ENCODE measurements at places on chromosomes 2 and 18.

GRCh38 chr2:54942373-54942772 lies 107.9 kb downstream of the RTN4 start:
- DNase-seq: no peak

GRCh38 chr2:113806217-113806913 lies 49.9 kb upstream of the SLC35F5 start:
- no peak for DNase-seq

DNA sequence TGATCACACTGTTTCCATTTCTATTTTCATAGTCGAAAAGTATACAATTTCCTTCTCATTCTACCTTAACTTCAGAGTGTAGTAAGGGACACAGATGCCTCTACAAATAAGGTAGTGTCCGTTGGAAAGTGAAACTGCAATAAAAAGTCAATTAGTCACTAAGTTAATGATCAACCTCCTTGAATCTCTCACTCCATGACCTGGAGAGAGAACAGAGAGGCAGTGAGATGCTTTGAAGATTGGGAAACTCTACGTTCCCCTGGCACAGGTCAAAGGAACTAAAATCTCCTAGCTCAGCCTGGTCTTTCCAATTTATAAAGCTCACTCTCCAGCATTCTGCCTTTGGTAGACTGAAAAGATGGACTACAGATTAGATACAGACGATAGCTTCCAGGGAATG lies 153.8 kb upstream of the ACAA2 start:
- DNase-seq: peak; percentile 89

DNA sequence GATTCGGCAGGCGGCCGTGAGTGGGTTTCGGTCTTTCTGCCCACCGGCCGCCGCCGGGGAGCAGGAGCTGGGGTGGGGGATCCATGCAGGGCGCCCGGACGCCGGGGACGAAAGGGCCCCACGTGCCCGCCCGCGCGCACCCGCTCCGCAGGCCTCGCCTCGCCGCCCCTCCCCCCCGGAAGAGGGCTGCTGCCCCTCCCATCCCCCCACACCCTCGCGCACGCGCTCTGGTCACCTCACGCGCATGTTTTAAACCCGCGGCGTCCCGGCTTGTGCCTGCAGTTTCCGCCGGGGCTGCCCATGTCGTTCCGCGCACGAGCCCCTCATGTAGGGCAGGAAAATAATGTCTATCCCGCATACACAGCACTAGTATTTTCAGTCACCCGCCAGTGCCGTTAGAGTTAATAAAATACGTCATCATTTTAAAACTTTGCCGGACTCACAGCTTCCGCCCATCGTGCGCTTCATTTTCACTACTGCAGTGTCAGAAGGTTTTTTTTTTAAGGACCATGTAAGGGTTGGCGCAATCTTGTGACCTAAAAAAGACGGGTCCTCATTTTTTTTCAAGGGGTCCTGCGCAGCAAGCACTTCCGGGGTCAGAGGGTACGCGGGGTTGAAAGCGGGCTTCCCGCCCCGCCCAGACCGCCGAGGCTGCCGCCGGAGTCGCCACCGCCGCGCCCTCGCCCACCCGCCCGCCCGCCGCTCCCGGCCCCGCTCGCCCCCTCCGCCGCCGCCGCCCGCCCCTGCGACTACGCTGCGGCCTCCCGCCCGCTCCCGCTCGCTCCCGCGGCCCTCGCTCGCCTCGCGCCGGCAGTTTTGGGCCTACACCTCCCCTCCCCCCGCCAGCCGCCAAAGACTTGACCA lies at the start of gene PCBP1:
PCBP1 (plus strand) TSS at position 640 of the 864 bp plus-strand sequence. CDS start 267 bp downstream, outside the sequence.
- peak; percentile 82 for DNase-seq

DNA sequence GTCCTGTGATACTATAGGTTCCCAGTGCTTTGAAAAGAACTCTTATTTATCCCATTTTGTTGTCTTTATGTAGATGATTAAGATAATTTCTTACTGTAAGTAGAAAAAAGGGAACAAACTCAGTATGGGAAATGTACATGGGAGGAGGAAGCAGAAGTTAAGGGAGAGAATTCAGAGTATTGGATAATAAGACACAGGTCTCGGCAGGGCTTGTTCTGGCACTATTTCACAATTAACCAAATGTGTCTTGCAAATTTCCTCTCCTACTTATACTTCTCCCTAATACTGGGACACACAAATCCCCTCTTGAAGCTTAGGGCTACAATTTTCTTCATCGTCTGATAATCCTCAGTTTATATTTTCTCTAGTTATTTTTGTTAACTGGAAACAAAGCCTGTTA lies 744.0 kb downstream of the ADCYAP1 start:
- DNase-seq: no peak

- DNase-seq: no peak
Measured at GRCh38 chr2:129902731-129903585, 76.5 kb upstream of the RAB6C start.

GRCh38 chr18:44791520-44791919 lies 110.8 kb downstream of the SETBP1 start:
- peak; percentile 2 for DNase-seq

- no peak for DNase-seq
Measured at GRCh38 chr2:142742371-142743214, 134.9 kb upstream of the KYNU start.

GRCh38 chr2:34104601-34105000 lies 505.5 kb upstream of the FAM98A start:
- DNase-seq: peak; percentile 80

GRCh38 chr2:236208019-236208926 lies 40.1 kb upstream of the GBX2 start:
- no peak for DNase-seq

DNA sequence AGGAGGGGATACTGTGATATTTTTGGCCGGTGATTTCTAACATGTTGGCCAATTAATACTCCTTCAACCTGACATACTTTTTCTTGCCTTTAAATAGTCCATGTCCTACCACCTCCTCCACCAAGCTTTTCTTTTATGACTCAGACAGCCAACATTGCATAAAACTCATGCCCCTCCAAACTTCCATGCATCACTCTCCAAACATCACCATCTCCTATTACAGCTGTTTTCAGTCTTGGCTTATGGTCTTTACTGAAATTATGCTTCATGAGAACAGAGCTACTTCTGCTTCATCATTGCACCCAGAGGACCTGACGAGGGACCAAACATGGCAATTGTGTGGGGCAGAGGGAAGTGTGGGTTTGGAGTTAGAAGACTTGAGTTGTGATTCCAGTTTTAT lies 305.4 kb downstream of the LPIN1 start:
- no peak for DNase-seq

GRCh38 chr2:74675090-74675489 lies 21.0 kb downstream of the SEMA4F start:
- DNase-seq: no peak

GRCh38 chr2:43221124-43221762 lies 5.2 kb downstream of the ZFP36L2 start:
- DNase-seq: peak; percentile 70

DNA sequence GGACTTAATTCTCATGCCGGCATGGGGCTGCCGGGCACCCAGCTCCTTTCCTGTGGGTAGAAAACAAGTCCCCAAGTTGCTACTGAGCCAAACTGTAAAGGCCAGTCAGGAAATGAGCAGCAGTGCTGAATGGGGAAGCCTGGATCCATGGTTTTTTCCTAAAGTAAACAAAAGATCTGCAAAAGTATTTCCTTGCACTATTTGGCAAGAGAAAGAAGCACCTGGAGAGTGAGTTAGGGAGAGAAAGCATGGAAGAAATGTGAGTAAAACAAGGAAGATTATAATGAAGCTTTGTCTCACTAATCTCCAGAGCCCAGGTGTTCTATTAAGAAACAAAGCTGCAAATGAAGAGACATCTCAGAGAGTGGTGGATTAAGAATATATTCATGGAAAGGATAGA lies 117.6 kb downstream of the METTL8 start:
- DNase-seq: no peak

DNA sequence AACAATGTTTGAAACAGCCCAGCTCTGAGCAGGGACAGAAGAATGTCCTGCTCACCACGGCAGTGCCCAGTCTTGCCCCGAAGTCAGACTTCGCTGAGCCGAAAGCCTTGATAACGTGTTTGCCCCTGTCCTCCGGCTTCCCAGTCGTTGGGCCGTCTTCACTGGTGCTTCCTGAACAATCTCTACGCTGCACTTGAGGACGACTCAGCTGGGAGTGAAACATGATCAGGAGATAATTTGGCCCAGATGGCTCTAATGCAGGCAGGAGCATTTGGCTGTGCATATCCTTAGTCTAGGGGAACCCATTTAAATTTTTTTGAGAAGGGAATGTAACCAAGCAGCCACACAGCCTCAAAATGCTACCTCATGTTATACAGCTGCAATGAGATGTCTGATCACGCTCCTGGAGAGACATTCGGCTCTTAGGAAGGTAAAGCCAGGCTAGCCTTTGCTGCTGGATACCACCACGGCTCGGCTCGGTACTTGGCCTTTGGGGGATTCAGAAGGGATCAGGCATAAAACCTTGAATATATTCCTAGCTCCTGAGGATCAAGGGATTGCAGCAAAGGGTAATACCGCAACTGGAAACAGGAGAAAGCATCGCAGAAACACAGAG lies 43.6 kb downstream of the FECH start:
- no peak for DNase-seq

GRCh38 chr18:54163453-54163852 lies 61.0 kb downstream of the MBD2 start:
- peak; percentile 15 for DNase-seq

DNA sequence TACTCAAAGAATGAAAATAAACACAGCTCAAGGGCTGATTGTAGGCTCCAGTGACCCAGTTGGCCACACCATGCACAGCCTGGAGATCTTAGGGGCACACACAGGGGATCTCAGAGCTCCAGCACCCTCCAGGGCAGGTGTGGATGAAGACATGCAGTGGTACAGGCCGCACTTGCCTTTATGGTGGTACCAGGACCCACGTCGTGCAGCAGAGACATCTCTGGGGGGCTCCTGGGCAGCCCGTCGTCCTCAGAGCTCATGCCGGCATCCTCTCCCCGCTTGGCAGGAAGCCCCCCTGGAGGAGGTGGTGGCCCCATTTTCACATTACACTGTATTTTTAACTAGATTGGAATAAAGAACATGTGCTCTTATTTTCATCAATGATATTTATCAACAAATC lies 101.2 kb upstream of the MGAT4A start:
- DNase-seq: no peak

- DNase-seq: no peak
Measured at GRCh38 chr2:146652311-146652710, 1192.5 kb upstream of the ACVR2A start.

- DNase-seq: no peak
Measured at GRCh38 chr18:12886498-12887126, 2.6 kb upstream of the PTPN2 start.

DNA sequence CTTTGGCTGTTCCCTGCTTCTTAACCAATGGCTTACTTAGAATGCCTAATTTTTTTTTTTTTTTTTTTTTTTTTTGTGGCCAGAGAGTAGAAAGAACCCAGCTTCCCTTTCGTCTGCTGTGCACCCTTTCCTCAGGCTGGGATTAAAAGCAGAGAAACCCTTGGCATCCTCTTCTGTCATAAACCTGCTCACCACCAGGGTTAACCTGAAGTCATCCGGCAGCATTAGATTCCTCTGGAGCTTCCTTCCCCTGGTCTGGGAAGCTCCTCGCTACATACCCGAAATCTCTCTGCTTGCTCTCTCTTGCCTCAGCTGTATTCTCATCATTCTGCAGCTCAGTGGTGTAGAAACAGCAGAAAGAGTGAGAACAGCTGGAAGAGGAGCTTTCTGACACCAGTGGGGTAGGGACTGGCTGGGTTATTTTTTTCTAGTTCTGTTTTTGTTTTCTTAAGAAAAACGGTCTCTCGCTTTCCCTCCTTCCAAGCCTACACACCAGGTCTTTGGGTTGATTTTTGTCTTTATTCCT lies 339.0 kb upstream of the MEIS1 start:
- no peak for DNase-seq

GRCh38 chr2:178331474-178332432 lies 119.2 kb downstream of the PRKRA start:
- DNase-seq: no peak

DNA sequence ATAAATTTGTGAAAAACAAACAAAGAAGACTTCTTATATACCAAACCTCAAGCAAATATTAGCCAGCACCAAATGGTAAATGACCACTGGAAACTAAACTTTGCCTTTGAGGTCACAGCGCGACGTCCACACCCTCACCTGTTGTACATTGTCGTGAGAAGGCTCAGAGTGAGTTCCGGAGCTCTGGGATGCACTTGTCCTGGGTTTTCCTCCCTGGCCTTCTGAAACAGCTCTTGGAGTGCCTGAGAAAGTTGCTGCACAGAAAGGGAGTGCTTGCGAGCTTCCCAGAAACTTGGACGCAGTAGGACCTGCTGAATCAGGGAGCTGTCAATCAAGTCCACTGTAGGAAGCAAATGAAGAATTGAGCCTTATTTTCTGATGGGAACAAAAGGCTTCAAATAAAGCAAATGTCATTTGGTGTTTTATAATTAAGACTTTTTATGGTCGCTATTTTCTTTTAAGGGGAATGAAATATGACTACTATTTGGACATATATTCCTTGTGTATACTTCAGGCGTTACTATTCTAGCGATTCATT lies 11.0 kb downstream of the DYTN start:
- DNase-seq: no peak

- DNase-seq: peak; percentile 1
Measured at GRCh38 chr18:13611601-13612195, 114.7 kb downstream of the FAM210A start.

DNA sequence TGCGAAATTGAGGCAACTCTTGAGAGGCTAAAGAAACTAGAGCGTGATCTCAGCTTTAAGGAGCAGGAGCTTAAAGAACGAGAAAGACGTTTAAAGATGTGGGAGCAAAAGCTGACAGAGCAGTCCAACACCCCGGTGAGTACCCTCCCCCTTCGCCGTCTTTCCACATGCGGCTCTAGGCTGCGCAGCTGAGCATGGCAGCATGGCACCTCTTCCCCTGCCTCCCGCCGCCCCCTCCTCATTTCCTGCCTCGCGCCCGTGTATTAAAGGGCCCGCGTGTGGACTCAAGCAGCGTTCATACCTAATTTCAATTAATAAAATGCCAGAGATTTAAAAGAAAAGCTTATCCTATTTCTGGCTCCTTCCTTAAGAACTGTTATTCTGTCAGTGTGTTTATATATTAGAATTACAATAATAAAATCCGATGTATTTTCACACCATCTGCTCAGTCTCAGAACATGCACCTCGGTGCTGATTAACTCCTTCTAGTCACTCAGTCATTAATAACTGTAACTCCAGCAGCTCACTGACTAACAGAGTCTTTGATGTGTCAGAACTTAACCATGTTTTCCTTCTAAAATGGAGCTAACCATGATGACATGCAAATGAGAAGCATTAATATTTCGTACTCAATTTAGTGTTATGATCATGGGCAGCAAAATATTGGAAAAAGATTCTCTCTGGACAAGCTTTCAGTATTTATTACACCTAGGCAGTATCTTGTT lies 137.4 kb upstream of the CDCA7 start:
- peak; percentile 19 for DNase-seq

- DNase-seq: no peak
Measured at GRCh38 chr2:95669441-95669991, 77.7 kb downstream of the TRIM43 start.

- DNase-seq: no peak
Measured at GRCh38 chr2:128841803-128842202, 523.1 kb upstream of the HS6ST1 start.
